NCI-H187 (cell line): ENCODE measurements at places on chromosomes 4 and X.
A peak's percentile ranks its signal among the peaks of the same experiment; 100 is the strongest.

GRCh38 chrX:24860140-24860539 is 155.6 kb downstream of the ARX start:
- DNase-seq: no peak

- DNase-seq: no peak
These were observed at the start of gene SYTL5 for GRCh38 chrX:38006291-38006690. Gene SYTL5 (plus strand): TSS chrX:38006553. CDS start chrX:38033890, 27,337 bp downstream.

- no peak for DNase-seq
These were observed 26.4 kb downstream of the ATG4A start for GRCh38 chrX:108117988-108118387.

- no peak for DNase-seq
These were observed 1.7 kb upstream of the SMIM9 start for GRCh38 chrX:154836163-154836562.

- DNase-seq: no peak
These were observed 22.1 kb downstream of the FMR1 start for GRCh38 chrX:147933815-147934214.

DNA sequence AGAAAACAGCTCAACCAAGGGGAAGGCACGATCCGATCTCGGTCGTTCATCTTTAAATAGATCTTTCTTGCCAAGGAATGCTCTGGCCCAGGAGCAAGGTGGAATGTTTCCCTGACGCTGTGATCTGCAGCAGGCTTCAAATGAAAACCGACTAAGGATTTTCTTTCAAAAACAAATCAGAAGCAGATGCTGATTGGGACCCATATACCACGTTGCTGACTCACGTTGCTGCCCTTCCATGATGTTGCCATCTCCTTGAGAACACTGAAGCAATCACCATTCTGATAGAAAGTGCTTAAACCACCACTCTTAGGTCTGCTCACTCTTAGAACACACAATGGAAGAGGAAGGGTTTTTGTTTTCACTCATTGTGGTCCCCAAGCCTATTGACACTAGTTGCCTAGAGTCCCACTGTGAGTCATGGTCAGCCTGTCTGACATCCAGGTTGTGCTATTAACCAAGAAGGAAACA is 26.1 kb downstream of the LAMTOR3 start:
- DNase-seq: no peak

GRCh38 chrX:13803116-13803515 is 13.8 kb downstream of the GPM6B start:
- no peak for DNase-seq

DNA sequence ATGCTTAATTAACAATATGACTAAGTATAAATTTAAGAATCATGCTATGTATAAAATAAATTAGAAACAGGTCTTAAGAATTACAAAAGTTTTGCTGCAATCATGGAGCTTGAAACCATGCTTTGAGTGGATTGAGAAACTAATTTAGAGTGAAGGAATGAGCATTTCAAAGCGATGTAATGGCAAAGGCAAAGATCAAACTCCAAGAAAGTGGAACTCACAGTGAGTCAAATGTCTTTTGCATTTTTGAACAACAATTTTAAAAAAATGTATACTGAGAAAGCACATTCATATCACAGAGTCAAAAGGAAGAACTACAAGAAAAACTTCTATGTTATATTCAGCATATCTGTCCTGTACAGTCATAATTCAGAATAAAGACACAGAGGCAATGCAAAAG is 6.6 kb downstream of the GPRIN3 start:
- no peak for DNase-seq

- no peak for DNase-seq
These were observed 26.2 kb upstream of the PAGE3 start for GRCh38 chrX:55290963-55291362.

DNA sequence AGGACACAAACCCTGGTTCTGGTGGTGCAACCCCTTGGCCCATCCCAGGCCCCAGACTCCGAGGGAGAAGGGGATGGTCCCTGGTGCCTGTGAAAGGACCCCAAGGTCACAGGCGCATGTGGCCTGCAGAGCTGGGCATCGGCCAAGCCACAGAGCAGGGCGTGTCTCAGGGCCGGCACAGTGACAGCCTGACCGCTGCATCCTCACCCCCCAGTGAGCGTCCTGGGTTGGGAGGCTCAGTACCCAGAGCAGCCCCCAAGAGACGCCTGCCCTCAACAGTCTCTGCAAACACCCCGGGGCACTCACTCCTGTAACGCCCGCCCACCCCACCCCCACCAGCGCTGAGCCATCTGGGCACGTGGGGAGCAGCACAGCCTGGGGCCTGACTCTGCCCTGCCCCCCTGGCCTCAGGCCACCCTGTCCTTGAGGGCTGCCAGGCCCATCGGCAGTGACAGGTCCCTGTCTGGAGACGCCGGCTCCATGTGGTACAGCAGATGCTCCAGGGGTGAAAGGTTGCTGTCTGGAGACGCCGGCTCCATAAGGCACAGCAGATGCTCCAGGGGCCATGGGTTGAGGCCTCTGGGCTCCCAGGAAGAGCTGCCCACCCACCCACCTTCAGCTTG is 24.5 kb upstream of the CPLX1 start:
- DNase-seq: no peak

- DNase-seq: no peak
These were observed 249.6 kb downstream of the OPHN1 start for GRCh38 chrX:68183612-68184214.

DNA sequence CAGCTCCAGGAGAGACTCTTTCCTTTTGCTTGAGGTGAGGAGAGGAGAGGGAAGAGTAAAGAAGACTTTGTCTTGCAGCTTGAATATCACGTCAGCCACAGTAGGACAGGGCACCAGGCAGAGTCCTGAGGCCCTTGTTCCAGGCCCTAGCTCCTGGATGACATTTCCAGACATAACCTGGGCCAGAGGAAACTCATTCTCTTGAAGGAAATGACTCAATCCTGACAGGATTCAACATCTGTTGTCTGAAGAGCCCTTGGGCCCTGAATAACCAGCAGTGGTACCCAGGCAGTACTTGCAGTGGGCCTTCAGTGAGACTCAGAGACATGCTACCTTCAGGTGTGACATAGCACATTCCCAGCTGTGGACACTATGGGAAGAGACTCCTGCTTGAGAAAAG is 62.8 kb downstream of the FGF16 start:
- no peak for DNase-seq

GRCh38 chr4:142846108-142846728 is at the start of gene INPP4B:
Gene INPP4B (minus strand): TSS chr4:142846301.
- DNase-seq: peak; percentile 9

- no peak for DNase-seq
These were observed 2.4 kb downstream of the ZFYVE28 start for GRCh38 chr4:2415881-2416563.

- DNase-seq: no peak
These were observed 29.6 kb downstream of the SLC16A2 start for GRCh38 chrX:74450803-74451449.

GRCh38 chr4:123777373-123777772 is 380.8 kb downstream of the SPRY1 start:
- no peak for DNase-seq

GRCh38 chrX:26789751-26790150 is 573.8 kb downstream of the MAGEB5 start:
- no peak for DNase-seq

DNA sequence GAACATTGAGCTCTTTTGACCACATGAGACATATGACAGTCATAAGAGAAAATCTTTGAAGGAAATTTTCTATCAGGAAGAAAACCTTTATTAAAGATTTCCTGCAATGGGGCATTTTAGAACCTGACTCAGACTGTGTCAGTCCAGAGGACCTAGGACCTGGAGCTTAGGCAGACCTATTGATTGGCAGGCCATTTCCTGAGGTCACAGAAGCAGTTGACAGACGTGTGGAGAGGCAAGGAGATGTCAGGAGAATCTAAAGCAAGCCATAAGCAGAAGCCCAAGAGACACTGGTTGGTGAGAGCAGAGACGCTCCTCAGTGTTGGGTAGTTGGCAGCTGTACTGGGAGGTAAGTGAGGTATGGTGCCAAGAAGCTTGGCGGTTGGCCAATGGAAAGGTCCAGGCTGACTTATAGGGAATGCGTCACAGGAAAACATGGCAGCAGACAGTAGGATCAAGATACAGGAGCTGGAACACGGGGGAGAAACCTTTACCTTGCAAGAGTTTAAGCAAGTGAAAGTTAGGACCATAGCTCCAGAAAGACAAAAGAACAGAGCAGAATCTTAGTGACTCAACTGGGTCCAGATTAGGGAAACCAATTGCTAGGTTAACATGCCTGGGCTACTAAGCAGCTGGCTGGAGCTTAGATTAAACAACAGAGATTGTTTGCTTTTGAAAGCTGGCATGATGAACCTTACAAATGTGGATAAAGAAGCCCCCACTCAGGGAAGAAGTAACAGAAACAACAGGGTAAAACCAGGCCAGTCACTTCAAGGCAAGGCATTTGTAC is 18.6 kb downstream of the PALLD start:
- no peak for DNase-seq

DNA sequence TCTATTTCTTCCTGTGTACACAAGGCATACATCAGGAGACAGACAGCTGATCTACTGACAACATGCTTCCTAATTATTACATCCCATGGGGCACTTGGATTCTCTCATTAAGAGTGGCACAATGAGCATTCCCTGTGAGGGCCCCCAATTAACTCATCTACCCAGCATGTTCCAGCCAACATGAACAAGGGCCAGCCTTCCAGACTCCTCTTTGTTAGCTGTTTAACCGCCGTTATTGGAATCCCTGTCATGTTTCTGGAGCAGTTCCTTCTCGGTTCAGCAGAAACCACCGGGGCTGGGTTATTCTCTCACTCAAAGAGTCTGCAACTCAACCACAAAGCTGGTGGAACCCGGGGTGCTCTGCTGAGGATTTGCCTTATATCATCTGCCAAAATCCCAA is 9.9 kb upstream of the GPM6B start:
- no peak for DNase-seq

DNA sequence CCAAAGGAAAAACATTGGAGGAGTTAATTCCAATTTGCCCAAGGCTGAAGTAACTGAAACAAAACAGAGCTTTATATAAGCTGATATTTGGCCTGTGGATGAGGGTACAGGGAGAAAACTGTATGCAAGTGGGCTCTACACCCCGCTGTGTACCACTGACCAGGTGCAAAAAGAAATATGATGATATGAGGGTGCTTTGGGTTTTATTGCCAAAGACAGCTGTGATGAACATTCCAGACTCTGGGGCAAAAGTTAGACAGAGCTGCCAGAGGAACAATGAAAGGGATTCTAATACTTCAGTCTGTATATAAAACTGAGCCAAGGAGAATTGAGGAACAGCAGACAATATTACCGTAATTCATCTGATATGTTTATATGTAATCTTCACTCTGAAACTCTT is 117.4 kb downstream of the MID1 start:
- no peak for DNase-seq

DNA sequence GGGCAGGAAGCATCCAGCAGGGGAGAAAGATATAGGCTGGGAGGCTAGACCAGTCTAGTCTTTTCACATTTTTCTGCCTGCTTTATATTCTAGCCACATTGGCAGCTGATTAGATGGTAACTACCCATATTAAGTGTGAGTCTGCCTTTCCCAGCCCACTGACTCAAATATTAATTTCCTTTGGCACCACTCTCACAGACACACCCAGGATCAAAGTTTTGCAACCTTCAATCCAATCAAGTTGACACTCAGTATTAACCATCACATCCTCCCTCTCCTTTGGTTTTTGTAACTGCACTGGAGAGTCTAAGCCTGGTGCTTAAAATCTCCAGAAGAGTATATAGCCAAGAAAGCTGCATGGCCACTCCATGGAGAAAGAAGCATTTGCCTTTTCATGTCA is 560.4 kb downstream of the GRXCR1 start:
- no peak for DNase-seq

GRCh38 chr4:73869130-73870055 is at the start of gene CXCL1:
Gene CXCL1 (plus strand): TSS chr4:73869393. CDS start chr4:73869471, 78 bp downstream.
- DNase-seq: no peak

DNA sequence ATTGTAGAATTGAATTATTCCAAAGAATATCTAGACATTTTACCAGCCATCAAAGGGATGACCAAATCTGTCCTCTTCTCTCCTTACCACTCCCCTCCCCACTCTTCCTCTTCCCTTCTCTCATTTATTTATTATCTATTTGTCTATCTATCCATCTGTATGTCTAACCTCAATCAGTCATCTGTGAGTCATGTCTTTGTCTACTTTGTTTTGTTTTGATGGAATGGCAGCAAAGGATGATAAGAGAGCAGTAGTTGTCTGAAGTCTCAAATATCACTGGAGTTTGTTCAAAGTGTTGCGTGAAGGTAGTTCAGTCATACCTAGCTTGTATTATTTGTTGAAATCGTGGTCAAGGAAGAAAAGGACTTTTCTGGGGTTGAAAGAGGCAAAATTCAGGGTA is 34.7 kb upstream of the PGRMC2 start:
- DNase-seq: no peak

- DNase-seq: no peak
These were observed 348.7 kb upstream of the HAND2 start for GRCh38 chr4:173878701-173879100.

- DNase-seq: no peak
These were observed 4.3 kb upstream of the SLC26A1 start for GRCh38 chr4:997375-998071.

DNA sequence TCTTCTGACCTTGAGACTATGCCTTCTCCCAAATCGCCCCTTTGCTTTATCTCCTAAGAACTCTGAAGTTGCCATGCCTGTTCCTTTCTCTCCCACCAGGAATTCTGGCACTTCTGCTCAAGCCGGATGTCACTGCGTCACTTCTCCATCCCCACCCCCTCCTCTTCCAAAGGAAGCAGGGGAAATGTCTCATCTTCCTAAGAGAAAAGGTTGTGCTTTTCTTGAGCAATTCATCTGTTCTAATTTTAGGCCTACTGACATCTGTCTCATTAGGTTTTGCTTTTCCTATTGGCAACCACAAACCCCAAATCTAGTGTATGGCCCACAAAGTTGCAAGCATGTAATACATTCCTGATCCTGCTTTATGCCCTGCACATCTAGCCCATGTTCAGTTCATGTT is 163.1 kb upstream of the PLAC1 start:
- no peak for DNase-seq

- no peak for DNase-seq
These were observed 20.5 kb downstream of the SEPTIN6 start for GRCh38 chrX:119672426-119672825.

GRCh38 chrX:11420851-11421250 is 127.6 kb downstream of the AMELX start:
- no peak for DNase-seq

GRCh38 chrX:136933611-136934145 is 53.2 kb upstream of the RBMX start:
- no peak for DNase-seq

DNA sequence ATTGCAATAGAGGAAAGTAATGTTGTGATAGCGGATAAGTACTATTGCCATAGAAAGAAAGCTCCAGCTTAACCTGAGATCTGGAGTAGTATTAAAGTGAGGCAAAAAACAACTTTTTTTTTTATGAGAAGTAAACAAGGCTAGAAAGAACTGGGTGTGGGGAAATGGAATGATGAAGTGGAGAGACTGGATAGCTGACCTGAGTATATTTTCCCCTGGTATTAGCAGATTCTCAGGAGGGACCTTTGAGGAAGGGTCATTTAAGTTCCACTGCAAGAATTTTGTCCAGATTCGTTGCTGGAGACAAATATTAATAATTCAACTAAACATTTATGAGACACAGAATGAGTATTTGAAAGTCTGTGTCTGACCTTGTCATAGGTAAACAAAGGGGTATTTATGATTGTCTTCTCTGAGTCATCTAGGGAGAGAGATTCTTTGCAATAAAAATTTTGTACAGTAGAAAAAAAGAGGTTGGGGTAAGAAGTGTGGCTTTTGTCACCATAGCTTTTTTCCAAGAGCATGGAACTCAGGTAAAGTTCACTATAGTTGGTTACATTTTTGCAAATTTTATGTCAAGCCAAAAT is 2095.9 kb downstream of the ARAP2 start:
- no peak for DNase-seq
